ENCODE measurements at places on chromosomes 1 and 21. TPM values are rescaled to one million over a fixed set of nuclear protein-coding genes. Genes with fewer than 3 reads are reported as not detected.

- DNase-seq: no peak
Observed at GRCh38 chr1:165874643-165875042, 47.2 kb downstream of the UCK2 start.

TP73 gene
- polyA plus RNA-seq: 0.15 TPM

JAM2 gene
- polyA plus RNA-seq: not detected

DNA sequence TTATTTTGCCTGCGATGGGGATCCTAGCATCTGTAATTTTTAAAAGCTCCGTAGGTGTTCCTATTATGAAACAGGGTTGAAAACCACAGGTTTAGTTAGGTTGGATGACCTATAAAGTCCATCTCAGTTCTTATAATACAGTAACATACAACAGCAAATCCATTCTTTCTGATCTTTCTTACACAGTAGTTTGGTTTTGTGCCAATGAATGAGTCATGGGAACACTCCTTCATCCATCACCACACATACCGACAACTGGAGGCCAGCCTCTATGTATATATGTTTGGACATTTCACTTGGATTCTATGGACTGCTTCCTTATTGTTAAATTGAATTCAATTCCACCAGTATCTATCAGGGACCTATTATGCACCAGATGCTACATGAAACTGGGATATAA lies 118.4 kb upstream of the L1TD1 start:
- no peak for DNase-seq

OR2L3 gene
- polyA plus RNA-seq: not detected

DNA sequence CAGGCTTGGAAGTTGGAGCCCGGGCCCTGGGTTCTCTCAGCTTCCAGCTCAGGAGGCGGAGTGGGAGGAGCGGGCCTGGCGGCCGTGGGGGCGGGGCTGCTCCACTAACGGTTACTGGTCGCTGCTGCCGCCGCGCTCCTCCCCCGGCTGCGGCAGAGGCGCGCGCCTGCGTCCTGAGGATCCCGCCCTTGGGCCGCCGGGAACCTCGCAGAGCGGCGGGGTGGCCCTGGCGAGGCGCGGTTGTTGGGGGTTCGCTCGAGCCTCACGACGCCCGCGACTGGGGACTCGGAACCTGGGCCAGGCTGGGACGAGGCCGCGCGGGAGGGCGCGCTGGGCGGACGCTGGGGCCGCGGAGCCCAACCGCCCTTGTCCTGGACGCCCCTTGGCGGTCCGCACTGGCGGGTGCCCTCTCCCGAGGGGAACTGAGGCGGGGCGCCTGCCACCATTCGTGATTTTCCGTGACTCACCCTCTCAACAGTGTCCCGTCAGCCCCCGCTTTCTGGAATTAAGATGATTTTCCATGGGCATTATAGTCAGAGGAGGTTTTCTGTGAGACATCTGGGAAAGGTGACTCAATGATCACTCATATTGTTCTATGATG lies 34.1 kb downstream of the OR2G3 start:
- peak; percentile 35 for DNase-seq

DNA sequence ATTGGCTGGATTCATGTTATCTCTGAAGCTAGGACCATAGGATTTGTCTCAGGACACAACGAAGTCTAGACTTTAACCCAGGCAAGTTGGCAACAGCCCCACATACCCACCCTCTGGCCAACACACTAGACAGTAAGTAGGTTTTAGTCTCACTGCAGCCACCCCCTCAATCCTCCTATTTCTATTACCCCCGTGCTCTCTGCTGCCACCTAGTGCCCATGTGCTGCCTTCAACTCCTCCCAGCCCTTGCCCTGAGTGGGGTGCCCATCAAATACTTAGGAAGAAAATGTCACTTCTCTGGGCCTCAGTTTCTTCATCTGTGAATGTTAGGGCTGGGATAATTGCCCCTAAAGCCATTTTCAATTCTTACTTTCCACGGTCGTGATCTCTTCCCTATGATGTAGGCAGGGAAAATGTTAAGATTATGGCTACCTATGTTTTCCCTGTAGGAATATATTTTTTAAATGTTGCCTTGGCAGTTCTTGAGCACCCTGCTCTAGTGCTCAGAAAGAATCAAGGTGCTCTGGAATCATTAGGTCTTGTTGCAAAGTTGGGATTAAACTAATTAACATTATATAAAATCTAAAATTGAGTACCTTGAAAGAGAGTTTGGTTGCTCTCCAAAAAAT lies 213.0 kb downstream of the LMX1A start:
- DNase-seq: peak; percentile 4

GRCh38 chr21:45544449-45545235 lies 2.4 kb upstream of the SLC19A1 start:
- DNase-seq: no peak

OR2L13 gene
- not detected for polyA plus RNA-seq

DNA sequence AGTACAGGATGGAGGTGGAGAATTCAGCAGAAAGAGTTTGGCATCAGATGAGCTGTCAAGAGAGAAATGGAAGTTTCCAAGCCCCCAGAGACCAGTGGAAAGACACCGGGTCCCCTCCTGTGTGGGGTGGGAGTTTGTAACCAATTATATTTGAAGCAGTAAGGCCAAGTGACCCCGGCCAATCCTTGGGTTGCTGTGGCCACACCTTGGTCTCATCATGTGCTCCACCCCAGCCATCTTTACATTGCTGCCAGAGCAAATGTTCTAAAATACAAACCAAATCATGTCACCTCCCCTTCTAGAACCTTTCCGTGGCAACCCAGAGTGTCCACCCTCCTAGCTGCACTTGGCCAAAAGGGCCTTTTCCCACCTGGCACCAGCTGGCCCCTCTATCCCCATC lies 86.1 kb downstream of the KCNN3 start:
- DNase-seq: no peak

DNA sequence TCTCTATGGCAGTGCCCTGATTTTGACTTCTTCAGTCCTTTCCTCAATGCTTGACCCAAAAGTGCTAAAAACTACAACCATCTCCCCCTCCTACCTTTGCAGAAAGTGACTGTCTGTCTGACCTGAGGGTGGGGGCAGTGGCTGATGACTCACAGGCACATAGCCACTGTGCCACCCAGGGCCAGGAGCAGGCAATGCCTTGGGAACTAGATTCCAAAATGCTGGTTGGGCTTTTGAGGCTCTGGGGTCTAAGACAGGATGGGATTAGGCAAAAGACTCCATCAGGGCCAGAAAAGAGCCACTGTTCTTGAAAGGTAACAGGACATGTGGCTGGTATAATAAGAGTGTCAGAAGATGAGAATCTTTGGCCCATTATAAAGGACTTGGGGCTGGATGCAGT lies 129.5 kb upstream of the KIAA0040 start:
- DNase-seq: no peak

LPAR3 gene
- not detected for polyA plus RNA-seq

- peak; percentile 78 for DNase-seq
Observed at GRCh38 chr1:24930260-24931145, at the start of gene RUNX3. Gene RUNX3 (minus strand): TSS chr1:24930276. CDS start chr1:24929868, 408 bp downstream.

GRCh38 chr1:67307251-67308060 lies at the start of gene IL12RB2:
Gene IL12RB2 (plus strand): TSS chr1:67307873. CDS start chr1:67320369, 12,496 bp downstream.
- no peak for DNase-seq

GRCh38 chr1:17365293-17365692 lies 6.7 kb upstream of the PADI6 start:
- DNase-seq: peak; percentile 80

NFIA gene
- 1.4 TPM for polyA plus RNA-seq

KCNQ4 gene
- 0.15 TPM for polyA plus RNA-seq

LCE1E gene
- not detected for polyA plus RNA-seq

IRF6 gene
- 0.21 TPM for polyA plus RNA-seq

DNA sequence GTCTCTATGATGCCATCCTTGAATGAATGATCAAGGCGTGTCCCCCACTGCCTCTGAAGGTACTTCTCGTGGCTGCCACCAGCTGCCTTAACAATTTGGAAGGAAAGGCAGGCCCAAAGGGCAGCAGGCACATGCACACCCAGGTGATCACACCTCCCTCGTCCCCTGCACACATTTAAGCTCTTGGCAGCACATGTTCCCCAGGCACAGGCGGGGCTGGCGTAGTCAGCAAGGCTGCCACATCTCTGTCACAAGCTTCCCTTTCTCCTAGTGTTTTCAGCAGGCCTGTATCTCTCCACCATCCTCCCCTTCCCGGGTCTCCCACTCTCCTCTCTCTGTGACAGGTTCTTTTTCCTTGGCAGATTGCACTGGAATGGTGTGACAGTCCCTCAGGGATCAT lies 111.9 kb downstream of the CACNA1E start:
- DNase-seq: no peak

CLDN17 gene
- not detected for polyA plus RNA-seq

GRCh38 chr1:119279456-119280381 lies 88.9 kb upstream of the HAO2 start:
- DNase-seq: no peak

- DNase-seq: peak; percentile 45
Observed at GRCh38 chr1:51331206-51332100, 1.1 kb upstream of the TTC39A start.

DNA sequence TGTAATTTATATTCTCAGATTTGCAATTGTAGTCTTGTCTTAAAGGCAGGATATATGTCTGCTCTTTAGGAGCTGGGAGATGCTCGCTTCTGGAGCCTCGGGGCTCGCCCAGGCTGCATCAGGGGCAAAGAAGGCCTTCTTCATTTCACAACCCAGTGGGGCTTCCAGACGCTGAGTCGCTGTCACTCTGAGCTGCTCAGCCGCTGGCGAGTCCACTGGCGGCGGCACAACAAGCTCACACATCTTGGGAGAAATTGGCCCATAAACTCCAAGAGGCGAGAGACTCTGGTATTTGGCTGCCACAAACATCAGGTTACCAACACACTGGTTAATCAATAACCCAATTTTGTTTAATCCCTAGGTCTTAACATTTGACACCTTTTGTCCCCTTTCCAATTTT lies 216.6 kb downstream of the ATG4C start:
- no peak for DNase-seq

MPL gene
- not detected for polyA plus RNA-seq

DNA sequence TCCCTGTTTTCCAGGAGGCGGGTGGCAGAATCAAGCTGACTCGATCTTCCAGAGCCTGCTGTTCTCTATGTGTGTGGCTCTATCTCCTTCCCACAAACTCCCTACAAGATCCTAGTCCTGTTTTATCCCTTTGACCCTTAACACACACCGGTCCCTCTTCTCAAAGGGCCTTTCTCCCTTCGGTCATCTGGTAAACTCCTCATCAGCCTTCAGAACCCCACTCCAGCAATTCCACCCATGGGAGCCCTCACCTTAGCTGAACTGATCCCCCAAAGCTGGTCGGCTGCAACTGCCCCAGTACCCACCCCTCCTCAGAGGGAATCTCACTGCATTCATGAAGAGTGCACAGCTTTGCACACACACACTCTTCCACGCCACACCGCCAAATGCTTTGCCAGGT lies 184.9 kb downstream of the IGSF21 start:
- DNase-seq: no peak

TRIM45 gene
- polyA plus RNA-seq: 1.4 TPM

DNA sequence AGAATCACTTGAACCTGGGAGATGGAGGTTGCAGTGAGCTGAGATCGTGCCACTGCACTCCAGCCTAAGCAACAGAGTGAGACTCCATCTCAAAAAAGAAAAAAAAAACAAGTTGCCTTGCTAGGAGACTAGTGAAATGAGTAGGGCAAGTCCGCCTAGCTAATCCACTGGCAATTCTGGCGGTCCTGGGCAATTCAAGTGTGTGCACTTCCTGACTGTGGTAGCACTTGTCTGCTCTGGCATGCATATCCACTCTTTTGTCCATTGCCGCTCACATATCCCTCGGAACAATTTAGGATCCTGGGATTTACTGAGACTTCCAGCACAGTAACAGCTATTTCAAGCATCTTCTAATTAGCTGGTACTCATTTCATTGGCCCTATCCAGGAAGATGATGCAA lies 426.3 kb upstream of the ADGRL2 start:
- DNase-seq: no peak

Measured in CD14-positive monocyte (primary cell).